ENCODE measurements at places on chromosomes 12 and 14.

DNA sequence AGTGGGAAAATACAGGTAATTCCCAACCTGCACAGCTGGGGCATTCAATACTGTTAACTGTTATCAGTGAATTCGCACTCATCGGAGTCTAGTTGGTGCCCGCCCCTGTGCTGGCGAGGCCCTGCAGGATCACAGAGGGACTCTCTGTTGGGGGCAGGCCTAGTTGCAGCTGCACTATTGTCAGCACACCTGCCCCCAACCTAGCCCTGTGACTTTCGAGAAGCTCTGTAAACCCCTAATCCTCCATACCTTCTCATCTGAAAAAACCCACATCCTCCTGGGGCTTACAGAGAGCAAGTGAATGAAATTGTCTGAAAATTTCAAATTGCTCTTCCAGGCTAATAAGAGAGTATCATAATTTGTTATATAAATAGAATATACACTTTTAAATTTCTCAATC lies 132.2 kb upstream of the NUDT4 start:
- no peaks in the 10 kb centered on the region for H3K27me3 ChIP-seq
- DNase-seq = no peak
- H3K4me1 ChIP-seq = no peaks in the 10 kb centered on the region

DNA sequence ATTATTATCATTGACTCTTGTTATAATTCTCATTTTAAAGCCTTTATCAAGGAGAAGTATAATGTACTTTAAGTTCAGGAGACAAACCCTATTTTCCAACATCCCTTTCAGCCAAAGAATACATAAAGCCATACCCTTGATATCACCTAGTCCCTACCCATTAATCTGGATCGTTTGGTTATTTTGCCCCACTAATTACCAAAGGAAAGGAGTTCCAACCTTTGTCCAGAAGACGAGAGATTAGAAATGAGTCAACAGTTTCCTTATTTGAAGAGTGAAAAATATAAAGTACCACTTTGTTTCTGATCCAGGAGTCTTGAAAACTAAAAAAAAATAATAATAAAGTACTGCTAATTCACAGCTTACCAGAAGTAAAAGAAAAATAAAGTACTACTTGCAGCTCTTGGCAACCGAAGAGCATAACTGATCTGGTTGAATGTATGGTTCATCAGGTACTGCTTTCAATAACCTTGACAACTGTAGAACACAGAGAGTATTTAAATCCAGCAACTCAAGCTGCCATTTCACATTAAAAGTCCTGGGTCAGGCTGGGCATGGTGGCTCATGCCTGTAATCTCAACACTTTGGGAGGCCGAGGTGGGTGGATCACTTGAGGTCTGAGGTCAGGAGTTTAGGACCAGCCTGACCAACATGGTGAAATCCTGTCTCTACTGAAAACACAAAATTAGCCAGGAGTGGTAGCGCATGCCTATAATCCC lies 33.7 kb downstream of the LIMA1 start:
- no peak overlapping the region for H3K27ac ChIP-seq
- no peak overlapping the region for H3K4me3 ChIP-seq
- no peak for DNase-seq
- H3K27me3 ChIP-seq = no peaks in the 10 kb centered on the region

GRCh38 chr14:99516156-99516870 lies 35.1 kb downstream of the CCNK start:
- peaks cover 69% of the 10 kb centered on the region for H3K36me3 ChIP-seq
- no peak overlapping the region for H3K27ac ChIP-seq
- no peaks in the 10 kb centered on the region for H3K27me3 ChIP-seq

- no peak for DNase-seq
- no peaks in the 10 kb centered on the region for H3K36me3 ChIP-seq
- H3K27me3 ChIP-seq = no peaks in the 10 kb centered on the region
- no peak overlapping the region for H3K4me3 ChIP-seq
- no peaks in the 10 kb centered on the region for H3K4me1 ChIP-seq
- no peak overlapping the region for H3K27ac ChIP-seq
Observed at GRCh38 chr14:25944020-25944419, 653.8 kb downstream of the NOVA1 start.
